ENCODE measurements at places on chromosomes 11 and 22.

DNA sequence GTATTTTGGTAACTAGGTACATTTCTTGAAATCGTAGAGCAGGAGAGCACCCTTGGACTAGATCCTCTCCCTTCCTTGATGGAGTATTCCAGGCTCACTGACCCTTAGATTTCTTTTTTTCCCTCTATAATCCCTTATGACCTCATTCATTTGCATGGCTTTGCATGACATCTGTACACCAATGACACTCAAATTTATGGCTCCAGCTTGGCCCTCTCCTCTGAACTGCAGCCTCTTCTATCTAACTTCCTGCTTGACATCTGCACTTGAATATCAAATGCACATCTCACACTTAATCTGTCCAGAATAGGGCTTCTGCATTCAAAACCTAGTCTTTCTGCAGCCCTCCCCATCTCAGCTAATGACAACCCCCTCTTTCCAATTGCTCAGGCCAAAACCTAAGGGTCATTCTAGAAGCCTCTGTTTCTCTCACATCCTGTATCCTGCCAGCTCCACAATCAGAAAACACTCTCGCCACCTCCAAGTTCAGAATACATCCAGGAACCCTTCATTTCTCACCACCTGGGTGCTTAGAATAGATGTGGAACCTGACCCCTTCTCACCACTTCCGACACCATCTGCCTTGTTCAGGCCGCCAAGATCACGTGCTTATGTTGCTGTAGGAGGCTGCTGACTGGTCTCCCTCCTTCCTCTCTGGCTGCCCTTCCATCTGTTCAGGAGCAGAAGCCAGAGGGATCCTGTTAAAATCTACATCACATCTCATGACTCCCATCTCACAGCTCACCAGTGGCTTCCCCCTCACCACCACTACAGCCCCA is 138.9 kb upstream of the MTNR1B start:
- DNase-seq = no peak

DNA sequence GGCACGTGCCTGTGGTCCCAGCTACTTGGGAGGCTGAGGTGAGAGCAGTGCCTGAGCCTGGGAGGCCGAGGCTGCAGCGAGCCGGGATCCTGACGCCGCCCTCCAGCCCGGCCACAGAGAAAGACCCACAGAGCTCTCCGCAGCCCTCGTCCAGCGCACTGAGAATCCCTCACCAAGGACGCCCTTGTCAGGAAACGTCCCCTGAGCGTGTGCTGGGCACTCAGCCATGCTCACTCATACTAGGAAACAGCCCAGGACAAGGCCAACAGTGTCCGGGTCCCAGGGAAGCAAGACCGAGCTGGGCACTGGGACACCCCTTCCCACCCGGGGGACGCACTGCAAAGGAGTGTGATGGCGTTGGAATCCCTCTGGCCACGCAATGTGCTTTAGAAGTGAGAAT is 14.5 kb downstream of the DEAF1 start:
- no peak for DNase-seq

DNA sequence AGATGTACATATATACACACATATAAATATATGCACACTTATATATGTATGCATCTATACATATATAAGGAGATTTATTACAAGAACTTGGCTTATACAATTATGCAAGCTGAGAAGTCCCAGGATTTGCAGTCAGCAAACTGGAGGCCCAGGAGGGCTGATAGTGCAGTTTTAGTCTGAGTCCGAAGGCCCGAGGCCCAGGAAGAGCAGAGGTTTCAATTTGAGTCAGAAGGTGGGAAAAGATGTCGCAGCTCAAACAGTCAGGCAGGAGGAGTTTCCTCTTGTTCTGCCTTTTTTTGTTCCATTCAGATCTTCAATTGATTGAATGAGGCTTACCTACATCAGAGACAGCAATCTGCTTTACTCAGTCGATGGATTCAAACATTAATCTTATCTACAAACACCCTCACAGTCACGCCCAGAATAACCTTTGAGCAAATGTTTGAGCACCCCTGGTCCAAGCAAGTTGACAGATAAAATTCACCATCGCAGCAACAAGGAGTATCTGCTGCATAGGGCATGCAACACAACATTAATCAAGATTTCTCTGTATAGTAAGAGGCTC is 4.0 kb upstream of the SGSM1 start:
- DNase-seq = no peak

DNA sequence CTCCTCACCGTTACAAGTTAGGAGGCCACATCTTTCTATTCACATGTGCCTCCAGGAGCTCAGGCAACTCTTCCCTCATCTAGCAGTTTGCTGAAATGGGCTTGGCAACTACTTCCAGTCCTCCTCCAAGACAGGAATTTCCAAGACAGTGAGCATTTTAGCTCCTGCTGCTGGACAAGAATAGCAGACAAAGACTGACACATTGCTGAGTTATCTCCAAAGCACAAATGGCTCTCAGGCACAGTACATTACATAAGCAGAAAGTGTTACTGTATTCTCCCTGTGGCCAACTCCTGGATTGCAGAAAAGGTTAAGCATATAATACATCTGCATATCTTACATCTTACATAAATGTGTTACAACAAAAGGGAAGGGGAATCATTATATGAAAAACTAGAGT is 83.2 kb upstream of the POU2AF2 start:
- DNase-seq = no peak

- DNase-seq = no peak
Measured at GRCh38 chr11:115247361-115247760, 256.9 kb downstream of the CADM1 start.

GRCh38 chr11:12377106-12377823 is at the start of gene PARVA:
TSS of gene PARVA (plus strand) at chr11:12377571. CDS start at chr11:12377648, 77 bp downstream.
- no peak for DNase-seq

DNA sequence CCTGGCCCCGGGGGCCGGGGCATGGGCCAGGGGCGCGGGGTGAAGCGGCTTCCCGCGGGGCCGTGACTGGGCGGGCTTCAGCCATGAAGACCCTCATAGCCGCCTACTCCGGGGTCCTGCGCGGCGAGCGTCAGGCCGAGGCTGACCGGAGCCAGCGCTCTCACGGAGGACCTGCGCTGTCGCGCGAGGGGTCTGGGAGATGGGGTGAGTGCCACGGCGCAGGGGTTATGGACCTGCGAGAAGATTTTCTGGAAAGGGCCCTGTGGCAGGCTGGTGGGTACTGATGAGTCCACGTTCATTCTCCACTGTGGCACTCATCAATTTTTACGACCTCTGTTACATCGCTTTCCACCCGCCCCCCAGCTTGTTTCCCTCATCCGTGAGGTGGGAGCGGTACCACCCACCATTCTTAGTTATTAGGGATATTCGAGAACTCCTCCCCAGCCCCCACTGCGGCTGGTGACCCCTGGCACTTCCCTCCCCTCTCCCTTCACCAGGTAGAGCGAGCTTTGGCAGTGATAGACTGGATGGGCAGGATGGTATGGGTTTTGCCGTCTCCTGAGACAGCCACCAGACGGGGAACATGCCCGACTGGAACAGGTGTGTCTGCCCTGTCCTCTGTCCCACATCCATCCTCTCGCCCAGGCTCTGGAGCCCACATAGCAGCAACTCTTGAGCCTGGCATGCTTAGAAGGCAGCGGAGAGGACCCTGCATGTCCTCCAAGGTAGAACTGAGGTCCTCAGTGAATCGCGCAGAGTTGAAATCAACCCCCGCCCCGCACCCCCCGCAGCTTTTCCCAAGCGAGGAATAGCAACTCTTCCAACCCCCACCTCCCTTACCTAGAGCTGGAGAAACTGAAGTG is 562 bp downstream of the DGAT2 start:
- no peak for DNase-seq

DNA sequence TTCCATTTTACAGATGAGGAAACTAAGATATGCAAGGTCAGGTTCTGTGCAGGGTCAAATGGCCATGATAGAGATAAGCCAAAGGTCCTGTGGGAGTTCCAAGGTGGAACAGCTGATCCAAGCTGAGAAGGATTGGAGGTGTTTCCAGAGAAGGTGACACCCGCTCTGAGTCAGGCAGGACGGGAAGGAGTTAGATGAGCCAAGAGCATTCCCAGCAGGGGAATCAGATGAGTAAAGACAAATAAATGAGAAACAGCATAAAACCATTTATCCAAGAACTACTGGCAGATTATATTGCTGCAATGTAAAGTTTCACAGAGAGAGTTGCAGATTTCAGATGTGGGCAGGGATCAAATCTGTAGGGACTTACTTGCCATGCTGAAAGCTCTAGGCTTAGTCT is 18.9 kb upstream of the HEPHL1 start:
- DNase-seq = no peak

DNA sequence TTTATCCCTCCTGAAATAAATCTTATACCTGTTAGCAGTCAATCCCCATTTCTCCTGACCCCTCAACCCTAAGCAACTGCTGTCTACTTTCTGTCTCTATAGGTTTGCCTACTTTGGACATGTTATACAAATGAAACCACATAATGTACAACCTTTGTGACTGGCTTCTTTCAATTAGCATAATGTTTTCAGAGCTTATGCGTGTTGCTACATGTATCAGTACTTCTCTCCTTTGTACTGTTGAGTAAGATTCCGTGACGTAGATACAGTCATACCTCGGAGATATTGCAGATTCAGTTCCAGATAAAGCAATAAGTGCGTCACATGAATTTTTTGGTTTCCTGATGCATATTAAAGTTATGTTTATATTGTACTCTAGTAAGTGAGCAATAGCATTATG is 127.3 kb downstream of the MORC2 start:
- DNase-seq = no peak

DNA sequence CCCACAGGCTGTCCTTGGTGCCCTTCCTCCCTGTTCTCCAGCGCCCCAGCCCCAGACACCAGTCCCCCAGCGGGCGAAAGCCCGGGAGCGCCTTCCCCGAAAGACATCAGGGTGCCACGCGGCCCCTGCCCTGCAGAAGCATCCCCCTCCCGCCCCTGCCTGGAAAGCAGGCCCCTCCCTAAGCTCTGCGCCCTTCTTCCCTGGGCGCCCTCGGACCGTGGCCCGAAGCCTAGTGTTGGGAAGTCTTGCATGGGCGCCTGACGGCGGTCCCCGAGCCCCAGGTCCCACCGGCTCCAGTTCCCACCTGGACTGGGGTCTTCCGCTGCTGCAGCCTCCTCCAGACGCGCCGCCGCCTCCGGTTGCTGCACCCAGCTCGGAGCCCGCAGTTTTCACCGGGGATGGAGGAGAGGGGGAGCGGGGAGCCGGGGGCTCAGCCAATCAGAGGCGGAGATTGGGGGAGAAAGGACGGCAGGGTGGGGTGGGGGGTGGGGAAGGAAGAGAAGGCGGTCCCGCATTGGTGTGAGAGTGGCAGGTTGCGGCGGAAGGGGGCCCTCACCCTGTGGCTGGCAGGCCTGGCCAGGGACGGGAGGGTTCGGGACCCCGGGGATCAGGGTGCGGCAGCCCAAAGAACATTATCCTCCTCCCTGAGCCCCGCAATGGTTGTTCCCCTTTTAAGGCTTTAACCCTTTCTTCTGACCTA is at the start of gene THY1:
THY1 (minus strand) TSS at position 364 of the 700 bp plus-strand sequence. CDS start 2,267 bp downstream, outside the sequence.
- no peak for DNase-seq
